AG09309 (cell line): ENCODE measurements at places on chromosomes 16 and 17.
A peak's percentile ranks its signal among the peaks of the same experiment; 100 is the strongest.

GRCh38 chr16:15403392-15403995 is 7.9 kb downstream of the MPV17L start:
- DNase-seq: no peak

GRCh38 chr17:66200685-66201092 is 8.8 kb upstream of the CEP112 start:
- peak; percentile 52 for DNase-seq

GRCh38 chr17:28072936-28073533 is 30.6 kb downstream of the NLK start:
- no peak for DNase-seq

DNA sequence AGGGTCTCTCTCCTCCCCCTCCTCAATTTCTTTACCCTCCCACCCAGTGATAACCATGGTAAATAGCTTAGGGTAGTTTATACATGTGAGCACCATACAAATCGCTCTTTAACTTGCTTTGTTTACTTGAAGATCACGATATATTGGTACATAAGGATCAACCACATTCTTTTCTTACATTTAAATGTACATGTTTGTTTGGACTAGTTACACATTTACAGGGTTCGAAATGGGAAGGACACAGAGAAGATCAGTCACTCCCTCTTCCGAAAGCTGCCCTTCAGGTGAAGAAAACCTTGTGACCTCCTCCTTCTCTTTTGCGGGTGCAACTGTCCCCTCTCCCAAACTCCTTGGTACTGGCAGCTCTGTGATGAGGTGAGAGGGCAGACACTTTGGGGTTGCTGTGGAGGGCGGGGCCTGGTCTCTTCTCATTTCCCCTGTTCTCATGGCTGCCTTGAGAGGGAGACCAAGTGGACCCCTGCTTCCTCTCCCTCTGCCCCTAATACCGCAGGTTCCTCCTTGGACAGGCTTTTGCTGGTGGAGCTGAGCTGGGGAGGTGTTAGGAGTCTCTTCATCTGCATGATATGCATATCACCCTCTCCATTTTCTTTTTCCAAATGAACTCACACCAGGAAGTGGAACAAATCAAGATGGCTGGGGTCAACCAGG is 4.7 kb upstream of the PIK3R6 start:
- no peak for DNase-seq

DNA sequence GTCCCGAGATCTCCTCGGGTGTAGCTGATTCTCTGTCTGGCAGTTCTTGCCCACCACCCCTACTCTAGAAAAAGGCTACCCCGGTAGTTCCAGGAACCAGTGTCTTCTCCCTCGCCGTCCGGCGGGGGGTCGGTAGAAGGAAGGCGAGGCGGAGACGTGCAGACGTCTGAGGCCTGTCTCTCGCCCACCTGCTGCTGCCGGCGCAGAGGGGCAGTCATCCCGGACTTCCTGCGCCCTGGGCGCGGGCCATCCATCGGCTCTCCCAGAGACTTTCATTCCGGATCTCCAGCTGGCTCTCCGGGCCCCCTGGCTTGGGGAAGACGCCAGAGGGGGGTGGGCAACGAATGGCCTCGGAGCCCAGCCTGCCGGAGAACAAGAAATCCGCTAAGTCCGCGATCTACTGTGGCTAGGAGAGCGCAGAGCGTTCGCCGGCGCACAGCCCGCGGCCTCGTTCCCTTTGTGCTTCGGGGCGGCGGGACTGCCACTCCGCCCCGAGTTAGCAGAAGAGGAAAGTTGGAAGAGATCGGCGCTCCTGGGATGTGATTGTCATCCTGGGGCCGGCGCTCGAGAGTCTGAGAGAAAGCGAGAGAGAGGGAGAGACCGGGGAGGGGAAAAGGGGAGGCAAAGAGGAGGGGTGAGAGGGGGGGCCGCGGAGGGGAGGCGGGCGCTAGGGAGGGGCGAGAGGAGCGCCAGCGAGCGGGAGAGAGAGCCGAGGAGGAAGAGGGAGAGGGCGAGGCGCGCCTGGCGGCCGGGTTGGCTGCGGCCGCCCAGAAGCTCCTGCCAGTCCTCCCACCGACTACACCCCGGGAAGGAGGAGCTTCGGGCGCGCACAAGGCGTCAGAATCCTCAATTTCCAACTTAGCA is at the start of gene IRX5:
TSS of gene IRX5 (plus strand) at position 861 of the 864 bp plus-strand sequence. CDS start 334 bp downstream, outside the sequence.
- peak; percentile 94 for DNase-seq

DNA sequence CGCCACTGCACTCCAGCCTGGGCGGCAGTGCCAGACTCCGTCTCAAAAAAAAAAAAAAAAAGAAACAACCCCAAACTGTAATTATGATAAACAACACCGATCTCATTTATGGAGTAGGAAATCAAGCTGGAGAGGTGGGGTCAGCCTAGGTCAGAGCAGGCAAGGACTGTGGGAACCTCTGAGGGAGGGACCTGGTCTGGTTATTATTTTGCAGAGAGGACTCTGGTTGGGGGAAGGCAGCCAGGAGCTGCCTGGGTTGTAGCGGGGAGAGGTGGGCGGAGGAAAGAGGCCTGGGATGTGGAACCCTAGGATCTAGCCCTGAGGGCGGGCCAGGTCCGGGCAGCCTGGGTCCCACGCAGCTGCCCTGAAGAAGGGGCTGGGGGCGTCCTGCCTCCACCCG is 10.9 kb upstream of the HS3ST6 start:
- DNase-seq: no peak

DNA sequence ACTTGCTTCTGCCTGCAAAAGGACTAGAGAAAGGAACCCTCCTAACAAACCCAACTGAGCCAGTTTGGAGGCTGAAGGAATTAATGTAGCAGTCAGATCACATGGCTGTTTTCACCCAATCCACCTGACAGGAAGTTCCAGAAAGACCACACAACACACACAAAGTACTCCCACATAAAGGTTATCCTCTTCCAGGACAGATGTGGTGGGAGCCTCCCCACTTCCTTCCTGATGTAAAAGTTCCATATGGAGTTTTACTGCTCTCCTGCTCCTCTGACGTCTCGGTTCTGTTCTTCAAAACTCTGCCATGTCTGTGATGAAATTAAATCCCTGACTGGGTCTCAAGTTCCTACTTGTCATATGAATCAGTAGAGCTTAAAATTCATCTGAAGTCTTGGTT is 497.0 kb upstream of the HSBP1 start:
- no peak for DNase-seq

DNA sequence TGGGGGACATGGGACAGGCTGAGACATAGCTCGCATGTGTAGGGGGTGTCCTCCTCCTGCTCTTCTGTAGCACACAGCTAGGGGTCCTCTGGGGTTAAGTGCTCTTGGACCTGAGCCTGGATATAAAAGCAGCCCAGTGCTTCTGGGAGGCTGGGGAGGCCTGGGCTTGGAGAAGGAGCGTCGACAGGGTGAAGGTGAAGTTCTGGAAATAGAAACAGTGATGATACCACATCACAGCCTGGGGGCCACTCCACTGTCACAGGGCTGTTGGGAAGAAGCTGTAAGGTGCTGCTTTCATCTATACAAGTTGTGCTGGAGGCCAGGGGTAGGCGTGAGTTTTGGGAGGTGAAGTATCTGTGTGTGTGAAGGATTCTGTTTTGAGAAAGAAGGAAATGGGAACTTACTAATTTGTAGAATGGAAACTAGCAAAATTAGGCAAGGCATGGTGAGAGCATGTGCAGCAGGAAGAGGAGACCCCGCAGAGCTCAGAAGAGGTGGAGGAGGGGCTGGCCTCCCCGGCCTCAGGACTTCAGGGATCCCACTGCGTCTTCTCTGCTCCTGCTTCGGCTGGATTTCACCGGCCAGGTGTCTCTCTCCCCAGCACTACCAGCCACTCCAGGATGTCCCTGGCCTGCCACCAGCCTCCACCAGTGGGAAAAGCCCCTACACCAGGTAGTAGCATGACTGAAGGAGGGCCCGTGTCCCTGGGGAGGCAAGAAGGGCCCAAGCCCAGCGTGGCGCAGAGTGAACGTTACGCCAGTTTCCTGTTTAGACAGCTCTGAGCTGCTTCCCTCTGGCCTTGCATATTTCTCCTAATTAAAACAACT is 19.4 kb downstream of the PLCG2 start:
- no peak for DNase-seq

GRCh38 chr16:1800701-1801100 is 7.2 kb upstream of the IGFALS start:
- DNase-seq: no peak

GRCh38 chr16:12539185-12539929 is 264.3 kb downstream of the CPPED1 start:
- peak; percentile 61 for DNase-seq

GRCh38 chr17:44387804-44388203 is 1.6 kb downstream of the ITGA2B start:
- DNase-seq: no peak

DNA sequence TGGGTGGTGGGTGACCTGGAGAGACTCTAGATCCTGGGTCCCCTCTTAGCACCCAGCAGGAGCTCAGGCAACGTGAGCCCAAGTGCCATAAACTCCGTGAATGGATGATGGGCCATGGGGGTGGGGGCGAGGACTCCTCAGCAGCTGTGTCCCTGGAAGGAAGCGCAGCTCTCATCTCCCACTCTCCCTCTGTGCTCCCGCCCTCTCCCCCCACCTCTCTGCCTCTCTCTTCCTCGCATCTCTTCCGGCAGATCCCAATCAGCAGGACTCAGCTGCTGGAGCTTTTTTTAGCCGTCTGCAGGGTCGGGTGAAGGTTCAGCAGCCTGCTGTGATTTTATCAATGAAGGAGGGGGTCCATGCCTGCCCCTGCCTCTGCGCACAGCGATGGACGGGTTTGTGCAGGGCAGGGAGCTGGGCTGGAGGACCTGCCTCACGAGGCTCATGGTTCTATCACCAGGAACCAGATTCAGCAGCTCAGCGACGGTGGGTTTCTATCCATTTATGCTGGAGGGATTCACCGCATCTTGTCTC is 8.3 kb downstream of the CCR7 start:
- no peak for DNase-seq

DNA sequence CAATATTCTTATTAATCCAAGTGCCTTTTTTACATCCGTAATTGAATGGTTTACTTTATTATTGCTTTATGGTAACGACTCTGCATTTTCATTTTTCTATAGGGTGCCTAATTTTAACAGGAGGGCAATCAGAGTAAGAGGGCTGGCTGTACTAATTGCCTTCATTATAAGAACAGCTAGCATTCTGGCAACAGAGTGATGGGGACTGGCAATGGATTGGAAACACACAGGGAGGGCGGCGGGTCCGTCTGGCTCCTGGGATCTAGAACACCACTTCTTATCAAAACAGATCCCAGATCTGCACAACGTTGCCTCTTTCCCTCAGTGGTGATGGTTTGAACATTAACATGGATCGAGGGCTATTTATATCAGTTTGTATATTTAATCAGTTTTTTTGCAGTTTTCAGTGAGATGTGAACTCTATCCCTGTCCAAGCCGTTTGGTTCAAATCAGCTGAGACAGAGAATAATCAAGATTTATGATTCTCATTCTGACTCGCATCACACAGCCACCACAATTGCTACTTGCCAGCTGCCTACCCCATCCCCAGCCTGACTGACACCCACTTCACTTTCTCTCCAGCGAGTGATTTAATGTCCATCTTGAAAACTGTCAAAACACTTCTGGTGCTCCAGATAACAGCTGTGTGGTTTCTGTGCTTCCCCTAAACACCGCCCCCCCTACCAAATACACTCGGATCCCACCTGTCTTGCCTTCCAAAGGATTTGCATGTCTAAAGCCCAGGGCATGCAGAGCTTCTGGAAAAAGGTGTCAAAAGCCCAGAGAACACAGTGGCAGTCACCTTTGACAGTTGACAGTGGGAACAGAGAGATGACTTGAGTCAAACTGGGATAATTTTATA is 327.9 kb downstream of the HS3ST4 start:
- DNase-seq: no peak

DNA sequence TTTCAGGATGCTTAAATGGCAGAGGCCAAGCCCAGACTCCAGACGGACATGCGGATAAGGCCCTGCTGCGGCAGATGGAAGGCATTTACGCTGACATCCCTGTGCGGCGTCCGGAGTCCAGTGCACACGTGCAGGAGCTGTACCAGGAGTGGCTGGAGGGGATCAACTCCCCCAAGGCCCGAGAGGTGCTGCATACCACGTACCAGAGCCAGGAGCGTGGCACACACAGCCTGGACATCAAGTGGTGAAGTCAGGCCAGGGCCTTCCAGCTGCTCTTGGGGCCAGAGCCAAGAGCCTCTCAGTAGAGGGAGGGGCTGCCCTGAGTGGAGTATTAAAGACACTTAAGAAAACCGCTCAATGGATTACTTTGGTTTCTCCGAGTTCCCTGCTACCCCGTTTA is 29.4 kb downstream of the NARF start:
- no peak for DNase-seq

GRCh38 chr17:82094931-82095776 is 2.9 kb downstream of the FASN start:
- no peak for DNase-seq

- no peak for DNase-seq
Observed at GRCh38 chr17:68776451-68776850, 175.3 kb upstream of the FAM20A start.

DNA sequence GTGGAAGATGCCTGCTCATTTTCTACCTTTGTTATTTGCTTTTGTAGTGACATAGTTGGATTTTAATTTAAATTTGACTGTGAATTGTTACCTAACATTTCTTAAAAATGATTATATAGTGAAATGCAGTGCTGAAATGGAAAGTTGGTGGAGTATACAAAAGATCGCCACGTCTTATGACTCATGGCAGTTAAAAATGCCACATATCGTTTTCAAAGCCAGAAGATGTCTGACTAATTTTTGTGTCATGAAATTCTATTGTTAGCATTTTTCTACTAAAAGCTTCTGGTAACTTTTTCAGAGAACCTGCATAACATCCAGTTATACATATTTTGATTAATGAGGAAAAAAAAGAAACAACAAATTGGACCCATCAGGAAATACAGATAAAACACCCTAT is 20.6 kb downstream of the MAP2K4 start:
- DNase-seq: peak; percentile 29

DNA sequence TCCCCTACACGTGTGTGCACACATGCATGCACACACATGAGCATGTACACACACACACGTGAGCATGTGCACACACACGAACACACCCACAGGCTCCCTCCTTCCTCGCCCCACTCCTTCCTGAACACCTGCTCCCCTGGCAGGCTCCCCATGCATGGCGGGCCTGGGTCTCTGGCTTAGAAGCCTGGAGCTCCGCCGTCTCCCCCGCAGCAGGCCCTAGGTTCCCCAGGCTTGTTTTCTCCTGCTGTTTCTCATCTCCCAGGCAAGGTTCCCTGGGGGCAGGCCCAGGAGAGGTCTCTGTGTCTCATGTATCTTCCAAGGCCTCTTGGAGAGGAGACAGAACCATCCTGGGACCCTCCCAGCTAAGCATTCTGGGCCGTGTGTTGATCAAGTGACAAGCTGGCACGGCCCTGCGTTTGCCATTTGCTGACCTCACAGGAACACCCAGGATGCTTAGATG is 202.3 kb upstream of the CIBAR2 start:
- DNase-seq: no peak

DNA sequence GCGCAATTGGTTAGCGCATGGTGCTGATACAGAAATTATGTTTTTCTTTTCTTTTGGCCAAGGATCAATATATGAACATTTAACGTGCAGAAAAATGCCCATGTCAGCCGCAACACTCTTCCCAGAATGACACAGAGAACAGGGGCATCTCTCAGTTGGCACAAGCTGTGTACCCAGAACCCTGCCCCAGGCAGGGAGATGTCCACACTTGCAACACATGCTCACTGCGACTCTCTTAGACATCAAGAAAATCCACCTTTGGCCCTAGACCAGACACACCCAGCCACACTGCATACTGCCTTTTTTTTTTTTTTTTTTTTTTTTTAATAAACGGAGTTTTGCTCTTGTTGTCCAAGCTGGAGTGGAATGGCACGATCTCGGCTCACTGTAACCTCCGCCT is 17.0 kb downstream of the PITPNA start:
- no peak for DNase-seq
